ENCODE measurements at places on chromosomes 1 and 21. TPM values are rescaled to one million over a fixed set of nuclear protein-coding genes. Genes with fewer than 3 reads are reported as not detected.

MRAP gene
- not detected for total RNA-seq

ABCG1 gene
- total RNA-seq = 11.6 TPM

PCBP3 gene
- 12.2 TPM for total RNA-seq

CDC20 gene
- total RNA-seq = 158 TPM

Data from activated CD4-positive, alpha-beta T cell treated with anti-CD3 and anti-CD28 coated beads for 36 hours (primary cell).